Mesenteric fat pad (tissue), 1 donor: ENCODE measurements at places on chromosomes 6 and 20.
A peak's percentile ranks its signal among the peaks of the same experiment; 100 is the strongest.

- DNase-seq, result no peak
These were observed 14.1 kb downstream of the OSBPL2 start for GRCh38 chr20:62252342-62252966.

DNA sequence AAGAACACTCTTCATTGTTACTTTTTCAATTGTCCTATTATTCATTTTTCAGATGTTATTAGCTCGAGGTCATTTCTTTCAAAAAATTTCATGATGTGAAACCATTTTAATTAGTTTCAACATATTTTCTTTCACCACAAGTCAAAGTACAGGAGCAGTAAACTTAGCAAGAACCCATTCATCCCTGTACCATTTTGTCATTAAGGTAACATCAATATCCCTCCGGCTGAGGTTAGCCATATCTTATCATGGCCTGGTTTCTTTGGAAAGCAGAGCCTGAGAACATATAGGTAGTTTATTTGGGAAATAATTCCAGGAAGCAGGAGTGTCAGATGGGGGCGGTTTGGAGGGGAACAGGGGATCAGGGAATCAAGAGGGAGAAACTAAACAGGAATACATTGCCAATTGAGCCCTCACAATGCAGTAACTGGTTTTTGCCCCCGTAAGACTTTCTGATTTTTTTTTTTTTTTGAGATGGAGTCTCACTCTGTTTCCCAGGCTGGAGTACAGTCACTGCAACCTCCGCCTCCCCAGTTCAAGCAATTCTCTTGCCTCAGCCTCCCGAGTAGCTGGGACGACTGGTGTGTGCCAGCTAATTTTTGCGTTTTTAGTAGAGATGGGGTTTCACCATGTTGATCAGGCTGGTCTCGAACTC lies 83.7 kb downstream of the MKKS start:
- DNase-seq, result no peak

DNA sequence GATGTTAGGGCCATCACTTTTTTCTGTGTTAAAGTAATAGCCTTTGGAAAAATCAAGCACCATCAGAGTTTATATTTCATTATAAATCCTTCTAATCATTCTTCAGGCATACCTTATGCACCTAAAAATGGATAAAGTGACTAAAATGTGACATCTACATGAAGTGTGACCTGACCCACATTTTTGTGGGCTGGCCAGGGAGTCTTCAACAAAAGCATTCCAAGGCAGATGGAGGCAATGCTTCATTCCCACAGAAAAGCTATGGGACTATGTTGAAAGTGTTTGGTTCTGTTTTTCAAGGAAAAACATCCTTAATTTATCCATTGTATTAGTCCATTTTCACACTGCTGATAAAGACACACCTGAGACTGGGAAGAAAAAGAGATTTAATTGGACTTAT lies 58.8 kb upstream of the LTV1 start:
- no peak for DNase-seq

- no peak for DNase-seq
These were observed 295.7 kb downstream of the PHACTR1 start for GRCh38 chr6:13012296-13012695.

GRCh38 chr6:80636689-80637088 lies 530.2 kb downstream of the BCKDHB start:
- no peak for DNase-seq

- DNase-seq, result no peak
These were observed 41.4 kb downstream of the DTNBP1 start for GRCh38 chr6:15621203-15622044.

DNA sequence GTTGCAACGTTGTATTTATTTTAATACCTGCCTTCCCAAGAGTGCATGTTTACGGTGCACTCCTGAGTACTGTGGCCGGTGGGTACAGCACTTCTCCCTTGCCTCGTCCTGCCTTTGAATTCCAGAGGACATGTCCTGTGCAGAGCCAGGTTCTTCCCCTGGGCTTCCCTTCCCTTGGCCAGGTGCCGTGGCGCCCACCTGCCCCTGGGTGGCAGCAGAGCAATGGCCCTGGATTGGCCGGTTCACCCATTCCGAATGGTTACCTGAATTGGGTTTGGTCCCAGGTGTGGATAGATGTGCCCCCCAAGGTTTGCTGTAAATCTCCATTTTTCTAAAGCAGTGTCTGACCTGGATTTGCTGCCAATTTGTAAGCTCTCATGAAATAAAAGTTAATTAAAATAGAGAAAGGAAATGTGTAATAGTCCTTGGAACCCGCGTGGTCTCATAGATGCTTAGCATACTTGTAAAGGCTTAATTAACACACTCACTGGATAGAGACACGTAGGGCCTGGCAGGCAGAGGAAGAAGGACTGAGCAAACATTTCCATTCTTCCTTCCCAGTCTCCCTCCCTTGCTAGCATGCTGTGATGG lies 40.6 kb downstream of the DTD1 start:
- no peak for DNase-seq

DNA sequence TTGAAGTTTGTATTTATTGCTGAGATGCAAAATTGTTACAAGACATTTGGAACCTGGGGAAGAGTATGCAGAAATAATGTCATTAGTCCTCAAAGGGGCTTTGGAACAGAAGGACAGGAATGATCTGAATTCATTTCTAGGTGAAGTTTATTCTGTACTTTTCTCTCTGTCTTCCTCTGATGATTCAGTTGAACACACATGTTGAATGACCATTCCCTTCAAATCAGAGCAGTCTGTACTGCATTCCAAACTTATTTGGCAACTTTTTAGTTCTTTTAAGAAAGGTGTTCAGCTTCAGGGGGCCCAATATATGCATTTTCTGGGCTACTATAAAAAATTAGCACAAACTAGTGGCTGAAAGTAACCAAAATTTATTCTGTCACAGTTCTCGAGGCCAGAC lies 213.9 kb upstream of the LAMP5 start:
- DNase-seq, result no peak

DNA sequence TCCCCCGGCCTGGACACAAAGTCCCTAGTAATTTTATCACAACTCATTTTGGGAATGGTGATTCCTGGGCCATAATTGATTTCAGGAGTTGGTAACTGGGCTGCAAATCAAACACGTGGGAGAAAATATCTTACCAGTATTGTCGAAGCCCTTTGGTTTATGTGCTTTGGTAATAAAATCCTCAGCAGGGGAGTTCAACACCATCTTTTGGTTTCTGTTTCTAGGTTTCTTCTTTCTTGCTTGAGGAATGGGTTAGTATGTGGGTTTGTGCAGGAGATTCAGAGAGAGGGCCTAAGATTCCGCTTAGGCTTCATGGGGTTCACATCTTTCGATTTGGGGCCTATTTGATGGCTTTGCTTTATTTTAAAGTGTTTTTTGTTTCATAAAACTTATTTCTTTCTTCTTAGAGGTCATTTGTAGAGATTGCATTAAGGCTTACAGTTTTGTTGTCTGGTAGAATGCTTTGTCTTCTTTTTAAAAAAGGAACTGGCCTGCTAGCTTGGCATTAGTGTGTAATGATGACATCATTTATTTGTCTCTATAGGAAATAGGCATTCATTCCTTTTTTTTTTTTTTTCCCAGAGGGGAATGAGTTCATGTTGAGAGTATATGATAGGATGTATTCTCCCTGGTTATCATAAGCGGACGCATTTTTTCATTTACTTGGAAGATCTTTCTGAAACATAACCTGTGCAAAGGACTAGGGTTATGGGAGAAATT lies 45.8 kb downstream of the CYP24A1 start:
- no peak for DNase-seq

- peak; percentile 92 for DNase-seq
These were observed 105.5 kb upstream of the MYL9 start for GRCh38 chr20:36435592-36436541.

DNA sequence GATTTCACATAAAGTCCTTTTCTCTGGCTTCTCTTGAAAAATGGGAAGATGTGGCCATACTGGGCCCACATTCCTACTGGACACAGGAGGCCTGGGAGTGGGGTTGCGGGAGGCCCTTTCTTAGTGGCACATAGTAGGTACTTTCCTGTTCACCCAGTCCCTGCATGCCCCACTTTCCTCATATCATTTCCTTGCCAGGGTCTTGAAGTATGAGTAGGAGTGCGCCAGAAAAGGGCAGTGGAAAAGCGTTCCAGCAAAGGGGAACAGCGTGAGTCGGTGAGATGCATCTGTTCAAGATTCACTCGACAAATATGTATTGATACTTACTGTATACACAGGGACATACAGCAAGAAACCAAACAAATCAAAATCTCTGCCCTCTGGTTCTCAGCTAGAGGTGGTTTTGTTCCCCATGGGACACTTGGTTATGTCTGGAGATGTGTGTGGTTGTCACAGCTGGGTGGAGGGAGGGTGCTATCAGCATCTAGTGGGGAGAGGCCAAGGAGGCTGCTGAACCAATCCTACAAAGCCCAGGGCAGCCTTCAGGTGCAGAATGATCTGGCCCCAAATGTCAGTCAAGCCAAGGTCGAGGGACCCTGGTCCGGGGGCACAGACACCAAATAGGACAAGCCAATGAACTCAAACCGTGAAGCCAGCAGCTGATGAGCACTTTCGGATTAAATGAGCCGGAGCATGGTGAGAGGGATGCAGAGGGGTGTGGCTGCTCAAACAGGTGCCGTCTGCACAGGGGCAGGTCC lies 151.4 kb downstream of the CEBPB start:
- no peak for DNase-seq

DNA sequence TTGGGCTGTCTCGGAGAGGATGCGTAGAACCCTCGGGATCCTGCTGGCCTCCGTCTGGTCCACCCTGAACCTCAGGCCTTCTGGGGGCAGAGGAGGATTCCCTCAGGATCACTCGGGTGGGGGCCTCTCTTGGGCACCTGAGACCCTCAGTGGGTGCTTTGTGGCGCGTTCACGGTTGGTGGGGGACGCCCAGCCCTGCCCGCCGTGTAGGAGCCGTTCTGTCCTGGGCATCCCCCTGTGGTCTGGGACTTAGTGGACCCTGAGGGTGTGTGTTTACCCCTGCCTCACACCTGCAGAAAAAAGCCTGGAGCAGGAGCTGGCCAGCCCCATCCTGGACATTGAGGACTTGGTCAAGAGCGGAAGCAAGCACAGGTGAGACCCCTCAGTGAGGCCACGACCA lies 7.6 kb downstream of the RTEL1 start:
- DNase-seq, result no peak

GRCh38 chr6:123402052-123402451 lies 234.7 kb downstream of the TRDN start:
- no peak for DNase-seq

DNA sequence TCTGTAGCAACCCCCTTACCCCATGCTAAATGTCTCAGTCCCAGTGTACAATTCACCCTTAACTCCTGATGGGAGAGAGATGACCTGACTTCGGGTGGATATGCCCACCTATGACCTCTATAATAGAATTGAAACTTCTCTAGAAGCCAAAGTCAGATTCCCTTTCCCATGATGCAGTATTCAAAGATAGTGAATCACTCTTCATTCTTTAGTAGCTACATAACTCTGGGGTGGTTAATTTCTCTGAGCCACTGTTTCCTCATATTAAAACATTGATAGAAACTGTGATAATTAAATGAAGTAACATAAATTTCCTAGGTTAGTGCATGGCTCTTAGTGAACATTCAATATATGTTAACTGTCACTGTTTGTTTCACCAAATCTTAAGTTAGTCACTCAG lies 500.4 kb downstream of the COL12A1 start:
- no peak for DNase-seq

DNA sequence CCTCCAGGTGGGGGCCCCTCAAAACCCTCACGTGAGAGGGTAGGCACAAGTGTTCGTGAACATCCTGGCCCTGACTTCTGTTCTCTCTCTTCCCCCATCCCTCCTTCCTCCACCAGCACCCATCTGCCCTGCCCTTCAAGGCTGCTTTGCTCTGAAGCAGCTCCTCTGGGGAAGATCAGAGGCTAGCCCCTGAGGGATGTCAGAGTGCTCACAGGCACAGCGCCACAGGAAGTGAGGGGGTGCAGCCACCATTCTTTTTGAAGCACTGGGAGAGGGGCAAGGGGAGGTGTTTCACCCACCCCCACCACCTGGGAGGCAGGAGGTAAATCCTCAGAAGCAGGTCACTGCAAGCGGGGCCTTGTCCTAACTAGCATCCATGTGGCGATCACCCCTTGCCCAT lies 11.4 kb downstream of the MOCS1 start:
- DNase-seq, result peak; percentile 49

DNA sequence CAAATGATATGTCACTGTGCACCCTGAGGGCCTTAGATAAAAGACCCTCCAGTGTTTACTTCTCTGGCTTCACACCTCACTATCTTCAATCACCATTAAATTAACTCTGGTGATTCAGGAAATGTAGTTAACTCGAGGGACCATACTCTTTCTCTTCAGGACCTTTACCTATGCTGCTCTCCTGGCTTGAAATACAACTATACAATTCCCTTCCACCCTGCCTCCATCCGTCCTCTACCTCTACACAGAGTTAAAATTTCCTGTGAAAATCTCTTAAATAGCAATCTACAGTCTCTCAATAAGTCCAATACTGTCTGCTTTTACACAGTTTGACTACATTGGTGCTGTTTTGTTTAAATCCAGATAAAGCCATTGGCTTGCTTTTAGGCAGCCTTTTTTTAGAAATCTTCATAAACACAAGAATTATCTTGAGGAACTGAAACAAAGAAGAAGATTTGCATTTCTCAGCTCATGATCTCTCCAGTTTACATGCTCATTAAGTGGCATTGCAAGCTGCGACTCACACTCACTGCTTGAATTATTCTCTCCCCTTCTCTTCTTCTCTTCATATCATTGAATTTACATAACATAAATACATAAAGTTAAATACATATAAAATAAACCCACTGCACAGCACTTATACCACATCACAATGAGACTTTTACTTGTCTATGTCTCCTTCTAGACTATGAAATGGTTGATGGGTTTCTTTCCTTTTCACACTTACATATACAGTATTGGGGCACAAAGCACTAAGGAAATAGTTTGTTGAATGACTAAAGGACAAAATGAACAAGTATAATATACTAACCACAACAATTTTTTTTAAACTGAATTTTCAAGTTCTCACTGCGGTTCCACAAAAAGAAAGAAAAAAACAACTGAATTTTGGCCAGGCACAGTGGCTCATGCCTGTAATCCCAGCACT lies 239.0 kb upstream of the KCNQ5 start:
- DNase-seq, result no peak

- DNase-seq, result no peak
These were observed 347.1 kb downstream of the UTRN start for GRCh38 chr6:144632266-144632665.

DNA sequence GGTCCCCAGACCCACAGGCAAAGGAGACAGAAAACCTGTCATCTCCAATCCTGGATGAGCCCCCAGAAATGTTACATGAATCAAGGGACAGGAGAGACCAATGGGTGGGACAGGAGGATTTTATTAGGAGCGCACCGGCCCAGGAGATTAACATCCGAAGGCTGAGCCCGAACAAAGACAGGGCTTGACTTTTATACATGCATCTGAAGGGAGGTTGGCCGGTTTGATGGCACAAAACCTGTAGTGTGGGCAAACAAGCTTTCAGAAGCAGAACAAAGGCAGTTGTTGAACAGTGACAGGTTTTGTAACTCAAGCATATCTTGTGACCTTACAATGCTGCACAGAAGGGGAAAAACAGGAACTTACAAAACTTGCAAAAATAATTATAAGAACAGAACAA lies 83.9 kb upstream of the GPR6 start:
- no peak for DNase-seq

- DNase-seq, result no peak
These were observed 1.1 kb upstream of the VARS2 start for GRCh38 chr6:30912746-30913520.

GRCh38 chr20:20457392-20458126 lies 89.7 kb downstream of the INSM1 start:
- no peak for DNase-seq

GRCh38 chr6:48027704-48028435 lies 83.1 kb downstream of the PTCHD4 start:
- DNase-seq, result no peak
